Osteoblast (primary cell): ENCODE measurements at places on chromosomes 7 and 10. TPM values are rescaled to one million over a fixed set of nuclear protein-coding genes. Genes with fewer than 3 reads are reported as not detected.

The CLRN3 gene
- total RNA-seq = not detected in 2 replicates

The MSMB gene
- not detected in 2 replicates for total RNA-seq

The EBF3 gene
- 31.8 and 35.4 TPM in 2 replicates for total RNA-seq

The MYL10 gene
- not detected in 2 replicates for total RNA-seq

The FGFBP3 gene
- total RNA-seq = 0.72 and 1.2 TPM in 2 replicates

The CYP3A7 gene
- total RNA-seq = not detected in 2 replicates

The PAPSS2 gene
- 70.1 and 81.8 TPM in 2 replicates for total RNA-seq

The SFTPA1 gene
- total RNA-seq = not detected in 2 replicates

The CDHR1 gene
- total RNA-seq = under 0.01 TPM in 1 of 2 replicates, not detected in the other

The COBL gene
- total RNA-seq = under 0.01 TPM in 2 replicates

The GNAI1 gene
- total RNA-seq = 36.2 and 42.1 TPM in 2 replicates

The VKORC1L1 gene
- total RNA-seq = 18.5 and 21.2 TPM in 2 replicates

The EPO gene
- total RNA-seq = not detected in 2 replicates

The HACD1 gene
- total RNA-seq = 26.8 and 30.0 TPM in 2 replicates

The GIMAP7 gene
- total RNA-seq = under 0.01 TPM in 1 of 2 replicates, not detected in the other

The PLEKHS1 gene
- under 0.01 TPM in 1 of 2 replicates, not detected in the other for total RNA-seq

The ADARB2 gene
- total RNA-seq = not detected in 2 replicates

The CPN1 gene
- total RNA-seq = not detected in 2 replicates

The SH2B2 gene
- 2.1 and 2.2 TPM in 2 replicates for total RNA-seq

The CDH23 gene
- total RNA-seq = under 0.01 and 0.36 TPM in 2 replicates

The HOXA9 gene
- total RNA-seq = 15.3 and 19.5 TPM in 2 replicates

The FXYD4 gene
- total RNA-seq = not detected in 2 replicates

The C10orf62 gene
- total RNA-seq = 0.29 and 0.36 TPM in 2 replicates

The SPDYE1 gene
- not detected in 2 replicates for total RNA-seq

The PILRA gene
- total RNA-seq = 0.36 and 0.59 TPM in 2 replicates

The HOXA2 gene
- total RNA-seq = 0.36 and 0.59 TPM in 2 replicates

The NAT16 gene
- not detected in 2 replicates for total RNA-seq

The GAD2 gene
- not detected in 2 replicates for total RNA-seq

The TEX36 gene
- total RNA-seq = not detected in 2 replicates

The EIF5AL1 gene
- 0.72 and 0.88 TPM in 2 replicates for total RNA-seq

The UPK3B gene
- total RNA-seq = 0.88 and 1.4 TPM in 2 replicates

The SLC26A5 gene
- not detected in 2 replicates for total RNA-seq

The HOXA4 gene
- total RNA-seq = 0.72 and 1.2 TPM in 2 replicates

The LDB3 gene
- under 0.01 TPM in 2 replicates for total RNA-seq

The RAB19 gene
- total RNA-seq = not detected in 2 replicates

The KCND2 gene
- 6.5 and 9.4 TPM in 2 replicates for total RNA-seq

The NXPH1 gene
- total RNA-seq = not detected in 2 replicates

The COA1 gene
- total RNA-seq = 34.0 and 39.2 TPM in 2 replicates

The OR2A25 gene
- total RNA-seq = not detected in 2 replicates

The METTL27 gene
- total RNA-seq = 8.7 and 8.8 TPM in 2 replicates

The ITPRID1 gene
- not detected in 2 replicates for total RNA-seq

The NUTM2E gene
- total RNA-seq = not detected in 2 replicates

The RTKN2 gene
- 7.7 and 8.0 TPM in 2 replicates for total RNA-seq

The CTTNBP2 gene
- 1.1 and 2.9 TPM in 2 replicates for total RNA-seq
